ENCODE measurements at places on chromosomes 1 and 21.
A peak's percentile ranks its signal among the peaks of the same experiment; 100 is the strongest.

DNA sequence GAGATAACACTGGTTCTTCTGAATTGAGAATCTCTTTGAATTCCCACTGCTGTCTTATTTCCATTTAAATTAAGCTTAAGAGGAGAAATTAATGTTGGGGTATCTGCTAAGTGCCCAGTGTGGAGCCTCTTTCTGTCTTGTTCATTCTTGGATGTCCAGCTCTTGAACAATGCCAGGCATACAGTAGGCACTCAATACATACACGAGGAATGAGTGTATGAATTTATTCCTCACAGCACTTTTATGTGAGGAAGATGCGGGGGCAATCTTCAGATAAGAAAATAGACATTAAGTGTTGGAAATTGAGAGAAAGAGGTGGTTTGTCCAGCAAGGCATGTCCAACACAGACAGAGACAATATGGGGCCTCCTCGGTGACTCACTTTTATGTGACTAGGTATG lies 11.8 kb upstream of the ATF3 start:
- no peak for DNase-seq

DNA sequence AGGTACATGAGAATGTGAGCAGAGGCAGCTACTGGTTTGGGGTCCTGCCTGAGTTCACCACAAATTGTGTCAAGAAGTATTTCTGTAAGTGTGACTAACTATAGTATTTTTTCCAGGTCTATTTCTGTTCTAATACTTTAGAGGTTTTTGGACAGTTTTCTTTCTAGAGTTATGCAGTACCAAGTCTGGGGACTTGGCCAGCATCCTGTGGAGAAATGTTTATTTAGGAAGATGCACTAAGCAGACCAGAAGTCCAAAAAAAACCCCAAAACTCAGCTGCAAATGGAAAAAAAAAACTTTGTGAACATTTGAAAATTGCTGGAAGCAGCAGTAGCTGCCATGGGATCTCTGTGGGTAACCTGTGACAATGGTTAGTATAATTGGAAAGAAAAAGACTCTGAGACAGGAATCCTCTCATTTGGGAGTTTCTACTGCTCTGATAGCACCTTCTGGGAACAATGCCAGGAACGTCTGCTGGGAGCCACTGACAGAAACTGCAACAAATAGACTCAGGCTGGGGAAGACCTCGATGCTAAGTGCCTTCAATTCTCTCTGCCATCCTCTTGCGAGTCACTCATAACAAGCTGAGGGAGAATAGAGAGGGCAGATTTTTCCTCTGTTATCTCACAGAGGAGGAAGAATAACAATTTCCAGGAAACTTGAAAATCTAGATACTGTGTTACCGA lies 37.6 kb downstream of the OR10R2 start:
- DNase-seq: no peak

DNA sequence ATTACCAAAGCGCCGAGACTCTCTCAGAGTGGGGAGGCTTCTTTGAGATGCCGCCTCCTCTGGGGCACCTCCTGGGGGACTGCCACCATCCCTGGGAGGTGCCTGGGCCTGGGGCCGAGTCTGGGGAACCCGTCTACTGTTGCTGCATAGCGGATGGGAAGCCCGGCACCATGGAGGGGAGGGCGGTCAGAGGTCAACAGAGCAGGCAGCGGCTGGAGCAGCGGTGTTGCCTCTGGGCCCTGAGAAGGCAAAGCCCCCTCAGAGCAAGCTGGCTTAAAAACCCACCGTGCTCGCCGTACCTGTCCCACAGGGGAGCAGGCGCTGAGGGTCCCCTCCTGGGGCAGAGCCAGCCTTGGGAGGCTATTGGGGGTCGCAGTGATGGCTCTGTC lies 62.0 kb downstream of the ARHGEF16 start:
- no peak for DNase-seq

DNA sequence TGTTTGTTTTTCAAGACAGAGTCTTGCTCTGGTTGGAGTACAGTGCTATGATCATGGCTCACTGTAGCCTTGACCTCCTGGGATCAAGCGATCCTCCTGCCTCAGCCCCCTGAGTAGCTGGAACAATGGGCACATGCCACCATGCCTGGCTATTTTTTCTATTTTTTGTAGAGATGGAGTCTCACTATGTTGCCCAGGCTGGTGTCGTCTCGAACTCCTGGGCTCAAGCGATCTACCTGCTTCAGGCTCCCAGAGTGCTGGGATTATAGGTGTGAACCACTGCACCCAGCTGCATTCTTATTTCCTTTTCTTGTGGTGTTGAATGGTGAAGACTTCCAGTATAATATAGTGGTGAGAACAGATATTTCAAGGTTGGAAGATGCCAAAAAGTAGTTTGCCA lies 28.0 kb downstream of the B3GALT5 start:
- no peak for DNase-seq

DNA sequence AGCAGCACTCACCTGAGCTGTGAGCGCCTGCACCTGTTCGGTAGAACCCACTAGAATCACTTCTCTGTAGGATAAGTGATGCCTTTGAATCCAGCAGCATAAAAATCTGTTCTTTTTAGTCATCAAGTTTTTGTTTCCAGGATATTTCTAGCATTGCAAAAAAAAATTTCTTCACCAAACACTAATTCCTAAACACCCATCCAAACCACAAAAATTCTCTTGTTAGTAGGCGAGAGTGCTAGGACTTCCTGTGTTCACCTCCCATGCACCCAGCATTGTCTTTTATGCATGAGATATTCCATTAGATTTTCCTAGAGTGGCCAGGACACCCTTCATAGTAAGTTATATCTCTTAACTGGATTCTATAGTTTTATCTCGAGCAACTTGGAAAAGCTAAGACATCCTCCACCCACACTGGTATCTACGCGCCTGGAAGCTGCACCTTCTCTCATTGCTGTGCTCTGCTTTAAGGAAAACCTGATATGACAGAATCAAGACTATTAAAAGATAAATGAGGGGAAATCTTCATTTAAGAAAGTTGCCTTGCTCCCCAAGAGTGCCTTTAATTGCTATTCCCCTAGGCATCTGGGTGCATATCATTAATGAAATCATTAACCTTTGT lies 12.3 kb downstream of the SERTAD4 start:
- no peak for DNase-seq

DNA sequence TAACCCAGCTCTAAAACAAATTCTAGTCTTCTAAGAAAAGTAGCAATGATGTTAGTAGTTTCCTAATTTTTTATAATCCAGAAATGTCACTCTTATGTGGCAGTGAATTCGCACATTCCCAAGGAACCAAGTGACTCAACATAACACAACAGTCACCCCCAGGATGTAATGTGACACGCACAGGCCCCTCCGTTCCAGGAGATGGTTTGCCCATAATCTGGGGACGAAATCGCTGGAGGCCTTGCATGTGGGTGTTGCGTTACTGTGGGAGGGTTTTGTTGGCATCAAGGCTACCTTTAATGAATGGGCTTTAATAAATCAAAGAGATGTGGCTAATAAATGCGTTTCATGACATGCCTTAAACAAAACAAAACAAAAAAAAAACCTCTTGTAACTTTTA lies 50.9 kb downstream of the EVA1C start:
- peak; percentile 34 for DNase-seq

DNA sequence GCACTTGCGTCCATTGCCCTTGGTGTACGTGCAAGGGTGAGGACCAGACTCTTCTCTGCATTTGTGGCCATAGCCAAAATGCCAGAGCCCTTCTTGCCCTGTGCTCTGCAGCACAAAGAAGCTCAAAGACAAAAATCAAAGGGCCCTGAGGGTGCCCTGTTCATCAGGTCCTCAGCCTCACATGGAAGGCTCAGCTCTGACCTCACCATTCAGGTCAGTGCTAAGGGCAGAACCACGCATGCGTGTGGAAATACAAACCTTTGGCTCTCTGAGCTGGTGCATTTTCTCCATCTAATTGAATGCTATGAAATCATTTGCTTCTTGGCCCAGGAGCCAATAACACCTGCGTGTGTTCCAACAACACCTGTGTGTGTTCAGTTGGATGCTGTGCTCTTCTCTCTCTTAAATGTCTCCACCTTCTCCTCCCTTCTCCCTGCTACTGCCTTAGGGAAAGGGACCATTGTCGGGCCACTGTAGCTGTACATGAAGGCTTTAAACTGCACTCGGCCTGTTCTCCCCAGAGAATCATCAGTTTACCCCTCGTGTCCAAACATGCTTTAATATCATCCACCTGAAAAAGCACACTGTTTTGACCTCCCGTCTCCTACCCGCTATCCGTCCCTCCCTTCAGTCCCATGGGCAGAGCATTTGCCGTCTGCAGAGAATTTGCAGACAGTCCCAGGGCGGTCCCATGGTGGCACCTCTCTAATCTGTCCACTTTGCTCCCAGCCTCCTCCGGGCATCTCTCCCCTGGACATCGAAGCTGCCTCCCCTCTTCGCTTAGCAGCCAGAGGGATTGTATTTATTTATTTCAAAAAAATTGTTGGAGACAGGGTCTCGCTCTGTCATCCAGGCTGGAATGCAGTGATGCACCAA lies 60.6 kb downstream of the EVA1C start:
- DNase-seq: no peak

DNA sequence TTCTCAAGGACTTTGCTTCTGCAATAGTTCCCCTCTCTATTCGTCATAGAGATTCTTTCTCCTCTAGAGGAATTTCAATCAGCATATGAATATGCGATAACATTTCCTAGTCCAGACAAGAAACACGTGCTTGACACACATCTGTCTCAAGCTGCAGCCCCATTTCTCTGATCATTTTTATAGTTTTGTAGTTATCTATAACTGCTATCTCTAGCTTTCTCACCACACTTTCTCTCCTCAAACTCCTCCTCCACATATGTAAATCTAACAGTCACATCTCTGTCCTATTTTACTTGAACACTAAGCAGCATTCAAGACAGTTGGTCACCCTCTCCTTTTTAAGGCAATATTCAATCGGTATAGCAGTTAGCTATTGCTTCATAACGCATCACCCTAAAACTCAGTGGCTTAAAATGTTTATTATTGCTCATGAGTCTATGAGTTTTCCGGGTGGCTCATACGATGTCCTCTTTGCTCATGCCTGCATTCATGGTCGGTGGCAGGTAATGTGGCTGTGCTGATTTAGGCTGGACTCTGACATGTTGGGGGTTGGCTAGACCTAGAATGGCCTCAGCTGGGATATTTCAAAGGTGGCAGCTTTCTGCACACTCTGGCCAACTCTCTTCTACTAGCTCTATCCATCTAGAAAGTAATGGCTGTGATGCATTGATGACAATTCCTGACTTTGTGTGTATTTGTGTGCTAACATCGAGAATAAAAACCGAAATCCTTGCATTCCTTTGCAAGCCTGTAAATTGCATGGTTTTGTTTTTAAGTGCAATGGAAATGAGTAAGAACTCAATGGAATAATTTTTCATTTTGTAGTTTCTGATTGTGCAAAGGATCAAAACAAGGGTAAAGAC lies 20.6 kb downstream of the ATP6V1G3 start:
- DNase-seq: no peak

- no peak for DNase-seq
These were observed 29.2 kb upstream of the ETV3 start for GRCh38 chr1:157167437-157167836.

- no peak for DNase-seq
These were observed 136.9 kb upstream of the KIAA1614 start for GRCh38 chr1:180775801-180776200.

- DNase-seq: no peak
These were observed 145.5 kb upstream of the SERTAD4 start for GRCh38 chr1:210087058-210087457.

DNA sequence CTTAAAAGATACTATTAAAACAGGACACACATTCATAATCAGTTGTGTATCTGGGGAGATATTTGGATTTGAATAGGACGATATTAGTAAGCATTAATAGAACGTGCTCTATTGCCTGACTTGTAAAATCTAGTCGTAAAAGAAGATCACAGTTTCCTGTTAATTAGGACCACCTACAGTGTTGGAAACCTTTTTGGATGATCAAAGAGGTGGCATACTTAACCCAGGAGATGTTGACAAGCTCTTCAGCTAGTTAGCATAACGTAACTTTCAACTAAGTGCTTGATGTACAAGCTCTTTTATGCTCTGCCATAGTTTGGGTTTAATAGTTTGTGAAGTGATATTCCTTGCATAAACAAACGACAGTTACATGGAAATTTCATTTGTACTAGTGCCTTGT lies 293.3 kb upstream of the NR5A2 start:
- no peak for DNase-seq

DNA sequence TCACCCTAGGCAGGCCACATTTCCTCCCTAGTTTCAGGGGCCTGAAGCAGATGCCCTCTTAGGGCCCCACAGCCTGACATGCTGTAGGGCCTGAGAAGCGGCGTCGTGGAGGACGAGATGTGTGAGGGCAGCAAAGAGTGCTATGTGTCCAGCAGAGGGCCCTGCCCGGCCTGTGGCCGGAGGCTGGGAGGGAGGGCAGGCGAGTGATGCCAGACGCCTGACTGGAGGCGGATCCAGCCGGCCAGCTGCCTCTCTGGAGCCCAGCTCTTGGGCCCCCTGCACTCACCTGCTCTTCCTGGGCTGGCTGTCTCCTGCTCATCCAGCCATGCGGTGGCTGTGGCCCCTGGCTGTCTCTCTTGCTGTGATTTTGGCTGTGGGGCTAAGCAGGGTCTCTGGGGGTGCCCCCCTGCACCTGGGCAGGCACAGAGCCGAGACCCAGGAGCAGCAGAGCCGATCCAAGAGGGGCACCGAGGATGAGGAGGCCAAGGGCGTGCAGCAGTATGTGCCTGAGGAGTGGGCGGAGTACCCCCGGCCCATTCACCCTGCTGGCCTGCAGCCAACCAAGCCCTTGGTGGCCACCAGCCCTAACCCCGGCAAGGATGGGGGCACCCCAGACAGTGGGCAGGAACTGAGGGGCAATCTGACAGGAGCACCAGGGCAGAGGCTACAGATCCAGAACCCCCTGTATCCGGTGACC lies at the start of gene GPR37L1:
GPR37L1 (plus strand) TSS at position 279 of the 697 bp plus-strand sequence; CDS start at position 326, 47 bp downstream.
- DNase-seq: no peak

DNA sequence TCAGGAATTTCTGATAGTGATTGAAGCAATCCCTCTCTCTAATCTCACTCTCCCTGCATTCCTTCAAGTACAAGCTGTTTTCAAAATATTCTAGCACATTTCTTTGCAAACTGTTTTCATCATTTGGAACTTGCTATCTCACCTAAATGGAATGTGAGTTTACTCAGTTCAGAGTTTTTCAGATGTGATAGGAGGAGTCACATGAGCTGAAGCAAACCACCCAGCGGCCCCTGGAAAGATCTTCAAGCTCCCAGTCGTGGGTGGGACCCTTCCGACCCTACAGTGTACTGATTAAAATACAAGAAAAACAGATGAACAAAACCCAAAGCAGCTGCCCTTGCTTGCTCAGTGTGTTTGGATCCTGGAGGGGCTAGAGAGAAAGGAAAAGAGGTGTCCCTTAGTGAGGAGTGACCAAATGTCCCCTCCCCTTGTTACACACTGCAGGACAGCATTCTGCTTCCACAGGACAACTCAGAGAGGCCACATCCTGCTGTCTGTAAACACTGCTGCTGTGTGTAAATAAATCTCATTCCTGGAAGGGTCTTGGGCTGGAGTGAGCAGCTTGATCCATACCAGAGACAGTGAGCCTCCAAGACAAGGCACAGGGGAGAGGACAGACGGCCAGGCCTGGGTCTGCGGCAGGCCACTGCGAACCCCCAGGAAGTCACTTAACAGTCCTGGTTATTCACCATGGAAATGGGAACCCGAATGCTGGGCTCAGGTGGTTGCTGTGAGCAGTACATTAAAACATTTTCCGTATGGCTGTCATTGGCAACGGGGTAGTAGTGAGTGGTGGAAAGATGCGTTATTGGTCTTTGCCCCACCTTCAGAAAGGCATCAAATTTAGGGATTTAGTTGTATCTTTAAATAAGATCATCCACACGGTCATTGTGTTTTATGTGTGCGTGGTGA lies 229.2 kb downstream of the RHOU start:
- DNase-seq: peak; percentile 46

GRCh38 chr1:77405186-77405585 lies 123.4 kb downstream of the AK5 start:
- DNase-seq: no peak

GRCh38 chr1:83043244-83043643 lies 955.7 kb downstream of the TTLL7 start:
- DNase-seq: no peak
